Testis (tissue), 5 donors: ENCODE measurements at places on chromosomes 4 and X.

DNA sequence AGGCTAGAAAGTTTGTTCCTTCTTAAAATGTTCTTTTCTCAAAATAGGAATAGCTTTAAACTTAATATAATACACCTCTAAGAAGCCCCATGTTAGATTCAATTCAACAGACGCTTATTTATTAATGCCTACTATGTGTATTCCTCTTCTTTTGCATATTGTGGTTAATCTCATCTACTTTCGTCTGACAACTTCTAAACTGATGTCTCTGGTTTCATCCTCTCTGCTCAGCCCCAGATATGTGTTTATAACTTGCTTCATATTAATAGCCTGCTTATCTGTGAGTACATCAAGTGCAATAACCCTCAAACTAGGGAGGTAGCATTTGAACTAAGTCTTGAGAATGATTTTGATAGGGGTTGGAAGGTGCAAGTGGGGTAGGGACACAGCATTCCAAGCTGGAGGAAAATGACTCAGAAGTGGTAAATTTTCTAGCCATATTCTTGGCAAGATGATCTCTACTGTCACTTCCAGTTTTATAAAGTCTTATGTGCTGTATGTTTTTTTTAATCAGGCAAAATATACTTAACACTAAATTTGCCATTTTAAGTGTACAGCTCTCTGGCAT, 37.0 kb downstream of the STK26 start:
- no peak for DNase-seq

- no peak for DNase-seq
Observed at GRCh38 chr4:120071192-120071795, 4.6 kb upstream of the MAD2L1 start.

- DNase-seq = no peak
Observed at GRCh38 chr4:47468706-47469365, 5.3 kb upstream of the COMMD8 start.

- DNase-seq = no peak
Observed at GRCh38 chrX:122421434-122422121, 762.5 kb upstream of the GRIA3 start.

GRCh38 chrX:107856289-107856688, 30.6 kb downstream of the MID2 start:
- no peak for DNase-seq

DNA sequence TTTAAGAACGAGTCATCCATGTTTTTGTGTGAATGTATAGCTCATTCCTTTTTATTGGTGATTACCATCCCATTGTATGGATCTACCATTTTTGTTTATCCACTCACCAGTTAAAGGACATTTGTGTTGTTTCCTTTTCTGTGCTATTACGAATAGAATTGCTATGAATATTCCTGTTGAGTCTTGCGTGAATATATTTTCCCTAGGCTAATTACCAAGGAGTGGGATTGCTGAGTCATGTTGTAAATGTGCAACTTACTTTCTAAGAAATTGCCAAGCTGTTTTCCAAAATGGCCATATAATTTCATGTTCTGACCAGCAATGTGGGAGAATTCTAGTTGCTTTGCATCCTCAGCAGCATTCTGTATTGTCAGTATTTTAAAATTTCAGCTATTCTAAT, 51.3 kb downstream of the YIPF6 start:
- DNase-seq = no peak

GRCh38 chrX:133475521-133475920, 60.2 kb upstream of the GPC4 start:
- DNase-seq = no peak

DNA sequence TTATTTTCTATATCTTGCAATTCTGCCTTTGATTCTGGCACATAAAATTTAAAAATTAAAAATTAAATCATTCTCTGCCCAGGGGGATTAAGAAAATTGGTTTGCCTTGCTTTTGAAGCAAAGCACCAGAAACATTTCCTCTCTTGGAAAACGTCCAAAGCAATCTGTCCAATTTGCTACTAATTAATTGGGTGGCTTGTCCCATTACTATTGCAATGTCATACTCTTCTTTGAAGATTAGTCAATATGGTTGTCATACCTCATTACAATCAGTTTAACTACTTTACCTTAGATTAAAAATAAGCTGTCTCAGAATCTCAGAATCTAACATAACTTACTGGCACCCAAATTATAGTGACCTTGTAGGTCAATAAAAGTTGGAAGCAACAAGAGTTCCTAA, 208.8 kb downstream of the TMA16 start:
- no peak for DNase-seq

GRCh38 chr4:169239221-169239905, 31.4 kb downstream of the SH3RF1 start:
- DNase-seq = no peak

- DNase-seq = peak; percentile 18
Observed at GRCh38 chrX:63784902-63785707, at the start of gene ARHGEF9. TSS of gene ARHGEF9 (minus strand) at chrX:63785214. CDS start at chrX:63785145, 69 bp downstream.

DNA sequence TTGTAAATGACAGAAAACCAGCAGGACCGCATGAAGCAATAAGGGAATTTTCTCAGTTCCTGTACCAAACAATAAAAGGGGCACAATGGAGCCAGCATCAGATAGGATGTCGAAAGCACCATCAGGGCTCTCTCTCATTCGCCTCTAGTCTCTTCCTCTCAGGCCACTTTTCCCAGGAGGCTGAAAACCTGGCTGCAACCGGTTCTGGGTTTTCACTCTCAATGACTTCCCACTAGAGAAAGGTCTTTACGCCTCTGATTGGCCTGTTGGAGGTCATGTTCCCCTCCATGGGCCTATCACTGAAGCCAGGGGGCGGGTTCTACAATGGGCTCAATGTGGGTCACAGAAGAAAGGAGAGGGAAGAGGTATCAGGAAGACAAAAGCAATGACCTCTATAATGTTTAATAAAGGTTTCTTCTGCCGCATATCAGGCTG, 29.3 kb downstream of the ZNF827 start:
- DNase-seq = peak; percentile 87

DNA sequence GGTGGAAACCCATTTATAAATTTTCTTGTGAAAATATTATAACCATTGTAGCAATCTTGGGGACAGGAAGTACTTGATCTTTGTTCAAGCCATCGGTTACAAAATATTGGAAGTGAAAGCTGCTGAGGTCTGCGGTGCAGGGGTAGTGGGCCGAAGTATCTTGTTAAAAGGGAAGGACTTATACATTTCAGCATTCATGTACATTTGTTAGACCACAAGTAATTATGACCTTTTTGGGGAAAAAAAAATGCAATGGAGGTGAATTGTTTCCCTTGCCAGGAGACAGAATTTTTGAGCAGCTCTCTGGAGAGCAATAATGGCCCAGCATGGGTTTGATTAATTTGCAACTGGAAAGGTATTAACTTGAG, 121.3 kb downstream of the EGF start:
- no peak for DNase-seq
